ENCODE measurements at places on chromosomes 12 and 14.

GRCh38 chr12:1424674-1425395, 169.5 kb downstream of the FBXL14 start:
- no peak for DNase-seq

DNA sequence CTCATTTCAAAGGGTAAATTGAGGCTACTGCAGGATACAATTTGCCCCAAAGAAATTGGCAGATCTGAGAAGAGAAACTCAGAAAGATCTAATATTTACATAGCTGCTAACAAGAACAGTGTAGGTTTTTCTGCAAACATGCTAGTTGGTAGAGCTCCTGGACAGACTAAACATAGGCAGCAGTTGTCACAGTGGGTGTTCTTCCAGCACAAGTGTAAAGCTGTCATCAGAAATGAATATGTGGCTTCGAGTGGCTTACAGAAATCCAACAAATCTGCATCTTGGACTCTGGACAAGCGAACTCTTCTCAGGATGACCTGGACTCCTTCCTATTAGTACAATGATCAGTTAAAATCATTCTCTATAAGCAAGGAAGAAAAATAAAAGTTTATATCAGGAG, 5.9 kb downstream of the CBX5 start:
- DNase-seq, result no peak

GRCh38 chr12:131003716-131004045, 50.0 kb downstream of the ADGRD1 start:
- no peak for DNase-seq

GRCh38 chr14:88009486-88009885, 4.6 kb downstream of the GPR65 start:
- DNase-seq, result no peak

- no peak for DNase-seq
These were observed 89.9 kb downstream of the FLRT2 start for GRCh38 chr14:85619851-85620250.

DNA sequence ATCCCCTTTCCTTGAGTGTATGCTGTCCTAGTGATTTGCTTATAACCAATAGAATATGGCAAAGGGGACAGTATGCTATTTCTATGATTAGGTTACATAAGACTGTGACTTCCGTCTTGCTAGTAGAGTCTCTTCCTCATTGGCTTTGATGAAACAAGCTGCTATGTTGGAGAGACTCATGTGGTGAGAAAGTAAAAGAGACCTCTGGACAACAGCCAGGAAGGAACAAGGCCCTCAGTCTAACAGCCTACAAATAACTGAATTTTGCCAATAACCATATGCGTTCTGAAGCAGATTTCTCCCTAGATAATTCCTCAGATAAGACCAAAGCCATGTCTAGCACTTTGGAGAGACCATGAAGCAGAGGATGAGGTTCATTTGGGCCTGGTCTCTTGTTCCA, 134.5 kb upstream of the NAV3 start:
- no peak for DNase-seq

GRCh38 chr12:88383405-88383804, 196.9 kb downstream of the KITLG start:
- no peak for DNase-seq

DNA sequence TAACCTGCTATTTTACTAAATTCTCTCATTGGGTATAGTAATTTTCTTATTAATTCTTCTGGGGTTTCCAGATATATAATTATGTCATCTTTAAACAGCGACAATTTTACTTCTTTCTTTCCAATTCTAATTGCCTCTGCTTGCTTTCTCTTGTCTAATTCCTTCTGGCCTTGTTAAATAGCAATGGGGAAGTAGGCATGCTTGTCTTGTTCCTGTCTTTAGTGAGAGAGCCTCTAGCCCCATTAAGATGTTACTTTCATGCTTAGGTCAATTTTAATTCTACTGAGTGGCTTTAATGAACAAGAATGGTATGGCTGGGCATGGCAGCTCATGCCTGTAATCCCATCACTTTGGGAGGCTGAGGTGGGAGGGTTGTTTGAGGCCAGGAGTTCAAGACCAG, 31.7 kb downstream of the LRTM2 start:
- DNase-seq, result no peak

DNA sequence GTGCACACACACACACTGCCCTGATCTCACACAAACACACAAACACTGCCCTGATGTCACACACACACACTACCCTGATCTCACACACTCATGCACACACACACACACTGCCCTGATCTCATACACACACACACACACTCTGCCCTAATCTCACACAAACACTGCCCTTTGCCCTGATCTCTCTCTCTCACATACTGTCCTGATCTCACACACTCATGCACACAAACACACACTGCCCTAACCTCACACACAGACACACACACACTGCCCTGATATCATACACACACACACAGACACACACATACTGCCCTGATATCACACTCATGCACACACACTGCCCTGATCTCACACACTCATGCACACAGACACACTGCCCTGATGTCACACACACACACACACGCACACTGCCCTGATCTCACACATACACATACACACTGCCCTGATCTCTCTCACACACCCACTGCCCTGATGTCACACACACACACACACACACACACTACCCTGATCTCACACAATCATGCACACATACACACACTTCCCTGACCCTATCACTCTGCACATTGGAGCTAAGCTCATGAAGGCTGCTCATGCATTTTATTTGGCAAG, 97.6 kb upstream of the DIO3 start:
- no peak for DNase-seq

DNA sequence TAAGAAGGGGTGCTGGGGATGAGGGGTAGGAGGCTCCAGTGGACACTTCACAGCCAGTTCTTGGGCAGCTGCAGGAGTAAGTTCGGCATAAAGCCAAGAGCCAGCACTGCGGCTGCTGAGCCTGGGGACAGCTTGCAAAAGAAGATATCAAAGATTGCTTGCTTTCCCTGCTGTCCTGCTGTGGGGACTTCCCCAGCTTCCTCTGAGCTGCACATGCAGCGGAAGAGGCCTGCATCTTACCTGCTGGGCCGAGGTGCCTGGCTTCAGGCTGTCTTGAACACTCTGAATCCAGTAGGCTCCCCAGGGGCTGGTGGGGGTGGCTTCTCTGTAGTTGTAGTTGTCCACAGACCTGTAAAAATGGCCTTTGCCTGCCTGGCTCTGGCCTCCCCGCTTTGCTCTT, 1.3 kb downstream of the CHGA start:
- DNase-seq, result no peak

- DNase-seq, result no peak
These were observed 237.9 kb downstream of the IPO8 start for GRCh38 chr12:30457621-30458289.

DNA sequence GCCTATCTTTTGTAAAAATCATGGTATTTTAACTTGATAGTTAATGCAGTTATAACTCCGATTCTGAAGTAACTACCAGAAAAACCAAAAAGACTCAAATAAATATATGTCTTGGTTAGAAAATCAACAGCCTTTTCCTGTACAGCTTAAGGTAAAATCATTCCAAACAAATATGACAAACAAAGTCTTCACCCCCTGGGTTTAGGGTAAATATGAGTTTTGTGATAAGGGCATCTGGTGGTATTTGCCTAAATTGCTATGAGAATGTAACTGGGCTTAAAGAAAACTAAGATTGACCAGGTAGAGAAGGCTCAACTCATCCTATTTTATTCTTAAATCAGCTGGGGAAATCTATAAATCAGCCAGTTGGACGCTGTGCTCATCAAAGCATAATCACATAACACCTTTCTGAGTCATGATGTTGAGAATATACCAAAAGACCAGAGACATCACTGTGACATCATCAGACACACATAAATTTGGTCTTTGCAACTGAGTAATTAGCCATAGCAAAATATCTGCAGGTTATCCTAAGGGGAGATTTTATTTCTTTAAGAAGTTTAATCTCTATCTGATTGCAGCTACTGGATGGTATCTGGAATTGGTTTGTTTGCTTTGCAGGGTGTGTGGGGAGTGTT, 133.9 kb downstream of the STXBP6 start:
- DNase-seq, result no peak

DNA sequence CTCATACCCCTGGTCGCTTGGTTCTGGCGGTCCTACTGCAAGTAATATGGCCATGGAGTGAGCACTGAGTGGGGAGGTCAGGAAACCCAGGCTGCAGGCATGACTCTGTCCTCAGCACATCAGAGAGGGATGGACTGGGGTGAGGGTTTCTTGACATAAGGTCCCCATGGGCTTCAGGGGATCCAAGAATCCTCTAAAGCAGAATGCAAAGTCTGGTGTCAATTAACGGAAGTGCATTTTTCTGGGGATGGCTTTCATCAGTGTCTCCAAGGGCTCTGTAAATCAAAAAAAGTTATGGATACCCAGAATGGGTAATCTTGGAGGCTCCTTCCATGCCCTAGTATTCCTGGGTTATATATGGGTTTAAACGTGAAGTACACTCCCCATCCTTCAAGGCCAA, 3.7 kb downstream of the FIGNL2 start:
- no peak for DNase-seq

GRCh38 chr14:102893452-102893851, 29.0 kb upstream of the AMN start:
- no peak for DNase-seq

- no peak for DNase-seq
These were observed 62.9 kb downstream of the WSCD2 start for GRCh38 chr12:108191938-108192337.

DNA sequence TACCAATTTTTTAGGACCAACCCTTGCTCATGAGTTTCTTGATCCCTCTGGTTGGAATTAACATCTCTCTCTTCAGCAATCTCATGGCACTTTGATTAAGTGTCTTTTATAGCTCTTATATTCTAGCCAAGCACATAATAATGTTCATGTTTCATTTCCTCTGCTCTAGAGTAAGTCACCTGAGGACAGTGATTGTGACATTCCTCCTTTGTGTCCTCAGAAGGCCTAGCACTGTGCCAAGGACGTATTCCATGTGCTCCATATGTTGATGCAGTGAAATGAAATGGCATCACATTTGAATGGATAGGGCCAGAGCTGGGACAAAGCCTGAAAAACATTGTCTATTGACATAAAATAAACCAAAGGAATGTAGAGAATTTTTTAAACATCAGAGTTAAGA, 322.8 kb upstream of the PRICKLE1 start:
- DNase-seq, result no peak

GRCh38 chr12:93397412-93397811, 19.7 kb downstream of the NUDT4 start:
- DNase-seq, result no peak

GRCh38 chr12:114697243-114697716, 13.3 kb upstream of the TBX3 start:
- DNase-seq, result no peak

GRCh38 chr12:18658829-18659228, 79.0 kb downstream of the PLCZ1 start:
- DNase-seq, result no peak

- DNase-seq, result no peak
These were observed 24.2 kb upstream of the PTHLH start for GRCh38 chr12:27996761-27997160.

- no peak for DNase-seq
These were observed 31.7 kb downstream of the DHRS7 start for GRCh38 chr14:60133487-60133886.

DNA sequence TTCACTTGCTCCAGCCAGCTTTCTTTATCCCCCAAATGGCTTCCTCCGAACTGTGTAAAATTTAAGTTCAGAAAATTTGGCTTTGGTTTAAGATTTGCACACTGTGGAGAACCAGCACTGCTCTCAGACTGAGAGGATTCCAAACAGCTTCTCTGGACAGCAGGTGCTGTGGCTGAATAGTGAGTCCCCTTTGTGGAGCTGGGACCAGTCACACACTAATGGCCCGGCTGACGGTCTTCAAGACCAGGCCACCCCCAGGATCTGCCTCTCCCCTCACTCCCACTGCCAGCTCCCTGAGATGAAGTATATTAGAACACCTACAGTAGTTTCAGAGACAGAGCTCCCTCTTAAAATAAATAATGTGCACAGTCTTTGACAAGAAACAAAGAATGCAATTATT, 267.3 kb downstream of the BCAT1 start:
- no peak for DNase-seq

DNA sequence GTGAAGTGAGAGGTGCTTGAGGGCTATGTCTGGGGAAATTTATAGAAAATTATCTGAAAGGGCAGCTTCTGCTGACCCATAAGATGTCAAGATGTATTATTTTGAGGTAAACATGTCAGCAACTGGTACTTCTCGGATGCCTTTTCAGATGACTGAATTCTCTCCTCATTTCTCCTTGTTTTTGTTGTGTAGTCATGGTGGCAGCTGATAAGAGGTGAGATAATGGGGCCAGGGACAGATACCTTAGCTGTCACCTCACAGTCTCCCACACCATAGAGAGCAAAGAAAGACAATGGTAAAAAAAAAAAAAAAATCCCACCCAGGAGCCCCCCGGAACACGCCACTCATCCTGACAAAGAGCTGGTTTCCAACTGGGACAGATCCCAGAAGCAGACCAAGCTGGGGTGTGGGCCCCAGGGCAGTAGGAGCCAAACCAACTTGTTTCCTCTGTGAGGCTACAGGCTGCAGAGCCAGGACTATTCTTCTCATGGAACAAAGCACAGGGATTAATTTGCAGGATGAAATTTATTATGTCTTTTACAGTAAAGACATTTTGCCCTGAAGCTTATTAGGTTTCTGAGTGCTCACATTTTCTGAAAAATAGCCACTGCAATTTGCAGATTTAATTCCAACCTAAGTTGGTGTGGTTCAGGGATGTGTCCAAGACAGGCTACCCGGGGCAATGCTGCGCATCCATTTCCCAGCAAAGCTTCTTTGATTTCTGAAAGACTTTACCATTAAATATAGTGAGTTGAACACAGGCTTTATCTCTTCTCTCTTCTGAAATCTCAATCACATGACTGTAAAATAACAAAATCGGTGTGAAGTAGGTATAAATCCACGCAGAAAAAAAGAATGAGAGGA, 52.2 kb downstream of the NDUFA12 start:
- DNase-seq, result no peak

DNA sequence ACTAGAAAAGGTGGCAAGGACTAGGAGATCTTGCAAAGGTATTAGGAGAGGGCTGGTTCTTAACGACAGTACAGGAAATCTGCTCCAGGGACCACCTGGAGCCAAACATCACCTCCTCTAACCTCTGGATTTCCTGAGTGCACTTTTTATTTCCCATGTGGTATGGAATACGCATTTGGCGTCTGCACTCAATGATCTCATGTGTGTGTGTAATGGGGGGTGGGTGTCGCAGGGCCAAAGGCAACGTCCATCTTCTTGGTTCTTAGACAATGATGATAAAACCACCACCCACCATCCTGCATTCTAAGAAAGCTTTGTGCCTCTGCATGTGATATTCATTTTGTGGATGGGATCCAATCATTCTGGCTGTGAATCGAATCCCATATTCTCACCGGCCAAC, 68.8 kb downstream of the CLMN start:
- DNase-seq, result no peak

All from stimulated activated CD8-positive, alpha-beta memory T cell treated with anti-CD3 and anti-CD28 coated beads, Interleukin-15, amount 100 ng/mL, for 48 hours (primary cell).